ENCODE measurements at places on chromosomes 2 and 18. TPM values are rescaled to one million over a fixed set of nuclear protein-coding genes. Genes with fewer than 3 reads are reported as not detected.

The GPR75 gene
- total RNA-seq = 2.2 TPM

The LCT gene
- total RNA-seq = not detected

The HOXD8 gene
- 2.3 TPM for total RNA-seq

The KLHL41 gene
- 0.69 TPM for total RNA-seq

The KIAA2012 gene
- not detected for total RNA-seq

The DNER gene
- total RNA-seq = 0.31 TPM

The FOXI3 gene
- not detected for total RNA-seq

The LYPD6B gene
- 0.54 TPM for total RNA-seq

The MGAT4A gene
- 33.0 TPM for total RNA-seq

The GKN2 gene
- not detected for total RNA-seq

The LYPD6 gene
- 2.0 TPM for total RNA-seq

The FBLN7 gene
- total RNA-seq = 1.3 TPM

The SOX11 gene
- 0.94 TPM for total RNA-seq

DNA sequence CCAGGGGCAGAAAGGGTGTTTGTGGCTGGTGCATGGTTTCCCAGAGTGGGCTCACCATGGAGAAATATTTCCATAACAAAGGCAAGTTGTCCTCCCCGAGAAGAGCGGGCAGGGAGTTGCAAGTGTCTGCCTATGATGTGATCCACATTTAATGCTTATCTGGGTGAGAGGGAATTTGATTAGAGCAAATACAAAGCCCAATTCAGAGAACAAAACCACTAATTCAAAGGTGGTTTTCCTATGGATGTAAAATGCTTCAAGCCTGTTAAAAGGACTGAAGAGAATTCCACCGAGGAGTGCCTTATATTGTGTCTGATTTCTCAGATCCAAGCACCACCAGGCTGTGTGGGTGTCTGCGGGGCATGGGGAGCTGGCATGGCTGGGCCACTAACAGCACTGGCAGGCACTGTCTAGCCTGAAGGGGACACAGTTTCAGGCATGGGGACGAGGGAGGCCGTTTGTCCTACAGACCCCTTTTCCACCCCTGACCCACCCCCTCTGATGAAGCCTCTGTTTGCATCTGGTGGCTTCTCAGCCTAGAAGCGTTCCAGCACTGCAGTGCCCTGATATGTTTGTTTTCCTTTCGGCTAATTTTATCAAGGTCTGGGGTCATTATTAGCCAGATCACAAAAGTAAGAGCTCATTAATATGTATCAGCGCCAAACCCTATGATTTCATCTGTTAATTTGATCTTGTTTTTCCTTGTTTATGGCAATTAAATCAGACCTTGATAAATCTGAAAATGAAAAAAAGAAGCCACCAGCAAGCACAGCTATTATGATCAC is 357.3 kb downstream of the HRH4 start:
- ATAC-seq = no peak

DNA sequence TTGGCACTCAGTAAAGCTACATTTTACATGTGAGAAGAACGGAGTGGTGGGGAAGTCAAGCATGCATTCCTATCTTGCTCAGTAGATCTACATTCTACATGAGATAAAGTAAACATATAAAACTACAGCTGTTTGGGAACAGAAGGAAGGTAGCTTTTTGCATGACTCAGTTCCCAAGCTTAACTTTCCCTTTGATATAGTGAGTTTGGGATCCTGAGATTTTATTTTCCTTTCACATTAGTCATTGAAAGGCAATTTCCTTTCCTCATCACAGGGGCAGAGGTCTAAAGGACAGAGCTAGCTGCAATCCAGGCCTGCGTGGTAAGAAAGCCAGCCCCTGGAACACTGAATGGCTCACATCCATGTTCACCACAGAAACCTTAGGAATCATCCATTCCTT is 257.2 kb downstream of the SRBD1 start:
- ATAC-seq = no peak

DNA sequence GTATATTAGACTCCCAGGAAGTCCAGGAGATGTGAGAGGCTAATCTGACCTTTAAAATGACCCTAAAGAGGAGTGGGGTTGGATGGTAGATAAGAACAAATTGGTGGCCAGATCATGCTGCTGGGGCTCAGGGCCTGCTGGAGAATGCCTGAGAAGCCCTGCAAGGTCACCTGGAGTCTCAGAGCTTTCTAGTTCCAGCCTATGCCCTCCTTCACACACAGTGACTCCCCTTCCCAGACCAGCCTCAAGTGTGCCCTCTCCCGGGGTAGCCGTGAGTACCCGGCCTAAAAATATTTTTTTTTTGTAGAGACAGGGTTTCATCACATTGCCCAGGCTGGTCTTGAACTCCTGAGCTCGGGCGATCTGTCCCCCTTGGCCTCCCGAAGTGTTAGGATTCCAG is 44.2 kb upstream of the FZD5 start:
- no peak for ATAC-seq

- peak; percentile 70 for ATAC-seq
These were observed 423.7 kb downstream of the METTL4 start for GRCh38 chr18:2147476-2148230.

DNA sequence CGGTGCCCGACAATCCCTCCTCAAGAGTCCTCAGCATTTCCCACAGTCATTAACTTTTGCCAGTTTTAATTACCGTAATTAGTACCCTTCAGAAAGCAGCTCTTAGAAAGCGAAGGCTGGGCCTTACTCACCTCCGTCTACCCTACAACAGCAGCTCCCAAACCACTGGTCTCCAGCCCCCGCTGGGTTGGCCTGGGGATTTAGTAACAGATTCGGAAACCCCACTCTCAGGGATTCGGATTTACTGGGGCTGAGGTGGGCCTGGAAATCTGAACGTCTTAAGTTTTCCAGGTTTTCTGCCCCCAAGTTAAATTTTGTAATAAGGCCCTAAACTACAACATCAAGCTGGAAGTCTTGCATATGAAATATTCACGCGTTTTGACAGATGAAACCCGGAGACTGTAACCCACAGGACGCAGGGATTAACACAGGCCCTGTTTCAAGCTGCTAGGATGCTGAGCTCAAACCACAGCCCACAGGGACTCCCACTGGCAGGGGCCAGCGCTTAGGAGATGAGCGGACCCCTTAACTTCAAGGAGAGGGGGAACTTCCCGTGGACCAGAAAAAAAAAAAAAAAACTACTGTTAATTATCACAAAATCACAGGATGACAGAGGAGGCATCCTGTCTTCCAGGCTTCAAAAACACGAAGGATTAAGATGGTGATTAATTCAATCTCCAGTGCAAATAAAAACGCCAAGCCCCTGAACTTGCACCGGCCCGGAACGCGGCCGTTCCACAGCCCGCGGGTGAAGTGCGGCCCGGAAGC is 985 bp downstream of the ILKAP start:
- no peak for ATAC-seq

DNA sequence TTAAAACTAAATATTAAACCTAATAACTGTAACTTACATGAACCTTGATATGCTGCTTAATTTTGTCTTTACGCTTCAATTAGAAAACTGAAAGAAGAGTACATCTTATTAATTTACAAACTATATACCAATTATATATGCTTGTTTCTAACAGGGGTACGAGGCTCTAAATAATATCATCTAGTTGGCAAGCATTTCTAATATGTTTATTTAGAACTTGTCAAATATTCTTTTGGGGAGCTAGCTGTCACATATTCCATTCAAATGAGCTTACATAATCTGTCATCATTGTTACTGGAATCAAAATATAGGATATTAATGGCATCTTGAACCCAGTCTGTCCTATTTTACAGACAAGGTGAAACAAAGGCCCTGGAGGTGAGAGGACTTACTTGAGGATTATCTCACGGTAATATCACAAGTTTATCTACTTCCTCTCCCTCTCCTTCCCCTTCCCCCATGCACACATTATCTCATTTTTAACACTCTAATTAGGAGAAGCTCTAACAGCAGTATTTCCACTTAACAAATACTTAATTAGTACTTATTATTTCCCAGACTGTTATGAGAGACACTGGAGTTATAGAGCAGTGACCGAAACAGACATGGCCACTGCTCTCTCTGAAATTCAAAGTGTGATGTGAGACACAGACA is 3.5 kb downstream of the PRKD3 start:
- no peak for ATAC-seq

GRCh38 chr18:58882686-58883085 is 18.0 kb downstream of the ZNF532 start:
- ATAC-seq = no peak

DNA sequence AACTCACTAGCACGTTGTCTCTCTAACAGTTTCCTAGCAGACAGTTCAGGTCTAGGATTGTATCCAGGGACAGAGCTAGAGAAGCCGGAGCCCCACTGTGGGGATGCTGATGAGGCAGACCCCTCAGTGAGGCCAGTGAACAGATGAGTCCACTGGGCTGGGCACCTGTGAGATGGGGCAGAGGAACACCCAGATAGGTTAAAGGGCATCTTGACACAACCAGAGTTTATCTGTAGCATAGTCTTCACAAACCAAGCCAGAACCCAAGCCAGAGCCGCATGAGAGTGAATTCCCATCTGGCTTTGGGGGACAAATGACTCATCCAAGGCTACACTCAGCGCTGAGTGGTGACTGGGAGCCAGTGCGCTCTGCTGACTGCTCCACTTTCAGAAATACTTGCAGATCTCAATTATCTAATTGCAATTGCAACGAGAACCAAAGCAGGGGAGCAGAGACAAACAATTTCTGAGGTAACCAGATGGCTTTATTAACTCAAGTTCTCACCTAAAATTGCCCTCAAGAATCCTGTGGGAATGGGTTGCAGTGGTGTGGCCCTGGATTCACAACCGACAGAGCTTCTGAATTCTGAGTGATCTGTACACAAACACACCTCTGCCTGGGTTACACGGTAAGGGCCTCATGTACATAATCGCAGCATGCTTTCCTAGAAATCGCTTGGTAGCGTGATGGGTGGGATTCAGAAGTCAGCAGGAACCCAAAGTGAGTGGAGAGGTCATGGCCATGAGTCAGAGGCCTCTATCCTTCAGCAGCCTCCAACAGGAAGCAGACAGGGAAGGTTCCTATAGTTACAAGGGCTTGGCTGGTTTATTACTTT is 48.7 kb upstream of the MSH2 start:
- no peak for ATAC-seq

DNA sequence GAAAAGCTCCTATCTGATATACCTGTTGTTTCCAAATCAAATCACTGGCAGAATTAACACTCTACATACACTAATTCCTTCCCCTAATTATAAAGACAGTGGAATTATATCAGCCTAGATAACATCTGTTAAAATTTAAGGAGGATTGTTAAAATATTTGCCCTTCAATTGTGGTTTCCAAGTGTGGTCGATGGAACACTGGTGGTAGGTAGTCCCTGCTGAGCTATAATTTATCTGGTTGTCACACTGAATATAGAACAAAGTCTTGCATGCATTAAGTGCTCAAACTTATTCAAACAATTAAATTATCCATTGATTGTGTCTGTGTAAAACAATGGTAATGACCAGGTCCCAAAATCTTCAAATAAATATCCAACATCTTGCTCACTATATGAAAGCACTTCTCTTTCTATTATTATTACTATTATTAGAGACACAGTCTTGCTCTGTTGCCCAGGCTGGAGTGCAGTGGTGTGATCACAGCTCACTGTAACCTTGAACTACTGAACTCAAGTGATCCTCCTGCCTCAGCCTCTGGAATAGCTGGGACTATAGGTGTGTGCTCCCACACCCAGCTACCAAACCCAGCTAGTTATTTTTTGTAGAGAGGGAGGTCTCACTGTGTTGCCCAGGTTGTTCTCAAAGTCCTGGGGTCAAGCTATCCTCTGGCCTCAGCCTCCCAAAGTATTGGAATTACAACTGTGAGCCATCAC is 12.0 kb downstream of the CDH2 start:
- ATAC-seq = no peak

- no peak for ATAC-seq
These were observed 152.0 kb downstream of the FAM210A start for GRCh38 chr18:13574355-13574754.

- ATAC-seq = no peak
These were observed 44.2 kb downstream of the ZEB2 start for GRCh38 chr2:144475569-144476275.

DNA sequence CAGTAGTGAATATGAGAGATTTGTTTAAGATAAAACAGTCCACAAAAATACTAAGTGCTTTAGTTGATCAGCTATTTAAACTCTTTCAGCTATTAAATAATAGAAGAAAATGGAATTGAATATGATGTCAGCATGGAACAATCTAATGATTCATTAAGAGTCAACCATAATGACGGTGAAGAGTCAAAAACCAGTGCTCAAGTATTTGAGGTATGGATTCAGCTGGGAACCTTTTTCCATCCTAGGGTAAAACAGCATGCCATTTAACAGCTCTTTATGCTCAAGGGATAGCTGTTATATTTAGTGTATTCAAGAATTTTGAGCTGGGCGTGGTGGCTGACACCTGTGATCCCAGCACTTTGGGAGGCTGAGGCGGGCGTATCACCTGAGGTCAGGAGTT is 29.7 kb downstream of the CARF start:
- ATAC-seq = no peak

DNA sequence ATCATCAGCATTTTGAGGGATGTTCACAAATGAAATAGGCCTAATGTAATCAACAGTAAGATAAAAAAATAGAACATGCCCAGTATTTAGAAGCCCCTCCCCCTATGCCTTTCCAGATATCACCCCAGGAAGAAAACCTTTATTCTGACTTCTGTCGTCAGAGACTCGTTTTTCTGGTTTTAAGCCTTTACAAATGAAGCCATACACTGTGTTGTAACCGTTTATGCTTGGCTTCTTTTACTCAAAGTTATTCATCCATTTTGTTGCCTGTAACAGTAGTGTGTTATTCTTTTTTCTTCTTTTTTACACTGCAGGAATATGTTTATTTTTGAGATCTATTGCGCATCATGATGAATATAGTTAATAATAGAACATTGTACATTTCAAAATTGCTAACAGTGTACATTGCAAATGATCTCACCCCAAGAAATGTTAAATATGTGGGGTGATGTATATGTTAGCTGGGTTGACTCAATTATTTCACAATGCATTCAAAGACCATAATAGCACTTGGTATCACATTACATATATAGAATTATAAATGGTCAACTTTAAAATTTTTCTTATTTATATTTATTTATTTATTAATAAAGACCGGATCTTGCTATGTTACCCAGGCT is 28.1 kb upstream of the PNPT1 start:
- no peak for ATAC-seq

GRCh38 chr2:178211460-178211859 is 17.1 kb downstream of the OSBPL6 start:
- no peak for ATAC-seq

DNA sequence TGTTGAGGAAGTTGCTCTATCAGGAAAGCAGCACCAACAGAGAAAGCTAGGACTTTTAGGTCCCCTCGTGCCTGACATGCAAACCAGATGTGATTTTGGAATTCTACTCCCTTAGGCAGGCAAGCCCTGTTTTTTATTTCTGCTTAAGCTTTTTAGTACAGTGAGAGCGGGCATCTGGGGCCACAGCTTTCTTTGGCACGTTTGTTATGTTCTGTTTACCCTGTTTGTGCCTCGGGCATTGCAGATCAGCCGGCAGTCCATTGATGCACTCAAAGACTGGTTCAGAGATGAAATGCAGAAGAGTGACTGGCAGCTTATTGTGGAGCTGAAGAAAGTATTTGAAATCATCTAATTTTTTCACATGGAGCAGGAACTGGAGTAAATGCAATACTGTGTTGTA is 61.9 kb downstream of the EIF5B start:
- no peak for ATAC-seq

- no peak for ATAC-seq
These were observed 46.6 kb downstream of the SLC30A6 start for GRCh38 chr2:32212295-32212694.

Measured in gastroesophageal sphincter (tissue), 4 donors.